ENCODE measurements at places on chromosomes 4 and X.

DNA sequence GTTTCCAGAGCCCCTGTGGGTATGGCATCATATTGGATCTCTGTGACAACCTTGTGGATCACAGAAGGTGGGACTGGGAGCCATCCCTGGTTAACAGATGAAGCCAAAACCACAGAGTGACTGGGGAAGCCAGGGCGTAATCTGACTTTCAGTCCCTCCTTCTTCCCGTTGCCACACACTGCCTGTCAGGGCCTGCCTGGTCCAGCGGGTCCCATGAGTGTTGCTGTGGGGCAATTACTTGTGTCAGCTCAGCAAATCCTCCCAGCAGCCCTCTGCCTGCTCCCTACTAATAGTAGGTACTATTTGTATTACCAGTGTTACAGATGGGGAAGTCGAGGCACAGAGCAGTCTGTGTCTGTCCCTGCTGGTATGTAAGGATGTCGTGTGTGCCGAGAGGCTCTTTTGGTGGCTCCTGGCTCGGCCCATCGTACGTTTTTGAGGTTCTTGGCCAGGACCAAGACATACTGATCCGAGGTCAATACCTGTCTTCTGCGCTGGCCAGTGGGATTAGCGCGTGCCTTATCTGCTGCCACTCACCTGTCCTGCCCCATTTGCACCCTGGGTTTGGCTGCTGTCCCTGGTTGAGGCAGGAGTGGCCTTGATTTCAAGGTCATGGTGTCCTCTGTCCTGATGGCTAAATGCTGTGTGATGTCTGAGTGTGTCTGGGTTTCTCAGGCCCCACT is 5.7 kb downstream of the NSG1 start:
- no peak for DNase-seq

- DNase-seq = no peak
Measured at GRCh38 chr4:41622787-41623186, 84.8 kb downstream of the LIMCH1 start.

DNA sequence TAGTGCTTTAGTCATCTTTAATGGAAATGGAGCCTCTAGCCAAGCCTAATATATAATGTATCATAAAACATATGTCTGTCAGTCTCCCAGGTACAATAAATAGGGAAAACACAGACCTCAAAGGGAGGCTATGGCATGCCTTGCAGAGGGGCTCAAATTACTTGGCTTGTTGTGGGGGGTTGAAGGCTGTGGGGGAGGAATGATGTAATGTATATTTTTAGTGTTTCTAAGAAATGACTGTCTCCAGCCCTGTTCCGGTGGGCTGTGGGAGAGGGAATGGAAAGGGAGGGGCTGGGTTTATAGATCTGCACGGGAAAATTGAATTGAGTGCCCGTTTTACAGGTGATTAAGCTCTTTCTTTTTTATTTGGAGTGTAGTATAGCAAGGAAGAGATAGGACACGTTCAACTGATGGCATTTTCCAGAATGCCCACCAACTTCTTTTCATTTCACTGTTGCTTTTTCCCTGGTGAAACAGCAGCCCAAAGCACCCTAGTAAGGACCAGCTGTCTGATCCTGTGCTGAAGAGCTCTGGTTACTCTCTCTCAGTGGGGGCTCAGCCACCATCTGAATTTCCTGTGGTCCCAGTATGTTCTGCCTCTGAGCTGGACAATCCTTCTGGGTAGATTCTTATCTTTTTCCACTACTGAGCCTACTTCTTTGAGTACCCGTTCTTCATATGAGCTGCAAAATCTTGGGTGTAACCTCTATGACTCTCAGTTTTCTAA is 220.7 kb upstream of the CASK start:
- DNase-seq = no peak

GRCh38 chr4:40466789-40467188 is 131.7 kb downstream of the CHRNA9 start:
- no peak for DNase-seq

- DNase-seq = no peak
Measured at GRCh38 chr4:115279330-115279729, 165.9 kb upstream of the NDST4 start.
